ENCODE measurements at places on chromosomes 3 and 15.

GRCh38 chr15:31260646-31261265 lies 65.9 kb upstream of the KLF13 start:
- no peak for DNase-seq

DNA sequence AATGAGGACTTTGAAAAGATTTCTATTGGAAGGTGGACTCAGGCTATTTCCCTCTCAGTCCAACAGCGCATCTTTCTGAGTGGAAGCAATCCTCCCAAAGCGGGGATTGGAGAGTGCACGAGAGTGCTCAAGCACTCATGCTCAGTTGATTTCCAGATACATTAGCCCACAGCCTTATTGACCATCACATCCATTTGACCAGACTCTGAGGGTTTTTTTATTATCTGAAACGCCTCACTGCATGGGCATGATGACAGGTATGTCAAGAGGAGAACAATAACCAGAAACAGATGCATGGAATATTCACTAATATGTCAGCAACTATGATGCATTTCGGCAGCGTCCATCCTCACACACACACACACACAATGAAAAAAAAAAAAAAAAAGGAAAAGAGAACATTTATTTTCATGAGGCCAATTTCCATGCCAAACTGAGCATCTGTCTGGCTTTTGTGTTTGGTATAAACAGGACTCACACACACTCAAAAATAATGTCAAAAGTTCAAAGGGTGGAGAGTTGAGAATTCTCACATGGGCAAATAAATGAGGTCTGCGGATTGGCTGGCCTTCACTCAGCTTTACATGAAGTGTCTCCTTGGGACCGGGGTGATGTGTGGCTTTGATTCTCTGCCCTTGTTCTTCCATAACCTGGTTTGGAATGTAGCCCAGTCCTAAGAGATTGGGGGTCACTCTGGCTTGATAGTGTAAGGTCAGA lies 371.6 kb downstream of the MCTP2 start:
- no peak for DNase-seq

DNA sequence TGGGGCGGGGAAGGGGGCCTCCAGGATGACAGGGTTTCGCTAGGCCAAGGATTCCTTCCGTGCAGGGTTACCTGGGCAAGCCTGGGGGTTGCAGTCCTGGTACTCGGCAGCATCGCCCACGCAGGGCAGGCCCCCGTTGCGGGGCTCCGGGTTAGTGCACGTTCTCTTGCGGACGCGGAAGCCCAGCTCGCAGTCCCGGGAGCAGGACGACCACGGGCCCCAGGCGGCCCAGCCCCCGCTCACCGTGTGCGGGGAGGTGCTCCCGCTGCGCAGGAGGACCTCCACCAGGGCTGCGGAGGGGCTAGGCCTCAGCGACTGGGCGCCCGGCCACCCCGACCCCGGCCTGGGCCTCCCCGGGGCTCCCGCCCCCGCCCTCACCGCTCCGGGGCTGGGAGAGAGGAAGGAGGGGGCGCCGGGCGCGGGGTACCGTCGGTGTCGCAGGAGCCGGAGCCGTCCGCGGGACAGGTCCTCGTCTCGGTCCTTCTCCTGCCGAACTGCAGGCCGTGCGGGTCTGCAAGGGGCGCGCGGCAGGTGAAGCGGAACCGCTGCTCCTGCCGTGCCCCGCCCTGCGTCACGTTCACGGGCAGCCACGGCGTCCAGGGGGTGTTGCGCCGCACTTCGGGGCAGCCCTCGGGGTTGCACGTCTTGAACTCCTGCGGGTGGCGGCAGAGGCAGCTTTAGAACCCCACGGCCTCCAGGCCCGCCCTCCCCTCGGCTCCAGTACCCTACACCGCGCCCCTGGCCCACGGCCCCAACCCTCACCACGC lies 114.6 kb downstream of the SEMA5B start:
- no peak for DNase-seq

GRCh38 chr3:89405593-89405992 lies 298.2 kb downstream of the EPHA3 start:
- no peak for DNase-seq

DNA sequence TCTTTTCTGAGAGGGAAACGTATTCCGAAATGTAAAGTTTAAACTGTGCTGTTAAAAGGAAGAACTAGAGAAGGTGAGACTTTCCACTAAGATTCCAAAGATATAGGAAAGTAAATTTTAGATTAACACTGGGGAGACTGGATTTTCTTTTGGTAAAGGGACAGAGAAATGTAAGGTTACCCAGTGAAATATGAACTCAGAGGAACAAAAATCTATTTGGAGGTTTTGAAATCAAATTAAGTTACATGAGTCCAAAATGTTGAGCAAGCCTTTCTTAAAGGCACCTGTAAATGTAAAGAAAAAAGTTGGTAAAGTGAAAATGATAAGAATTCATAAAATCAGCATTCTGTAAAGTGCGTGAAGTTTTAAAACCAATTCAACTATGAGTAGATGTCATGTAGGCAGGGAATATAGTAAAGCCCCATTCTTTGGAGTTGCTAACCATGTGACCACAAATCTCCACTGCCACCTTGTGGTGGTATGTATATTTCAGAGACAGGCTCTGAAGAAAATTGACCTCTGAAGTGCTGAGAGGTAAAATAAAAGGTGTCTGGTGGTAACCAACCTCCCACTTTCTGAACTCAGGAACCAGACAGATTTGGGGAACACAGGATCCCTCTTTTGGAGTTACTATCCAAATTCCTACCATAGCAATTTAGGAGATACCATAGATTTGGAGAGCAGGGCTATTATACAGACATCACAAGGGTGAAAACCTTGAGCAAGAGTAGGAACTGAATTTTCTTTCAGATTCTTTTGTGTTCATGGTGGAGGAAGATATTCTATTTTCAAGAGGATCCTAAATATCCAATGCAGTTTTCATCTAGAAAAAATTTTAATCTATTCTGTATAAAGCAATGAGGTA lies 215.3 kb downstream of the ROBO2 start:
- DNase-seq = no peak

- DNase-seq = no peak
These were observed 10.5 kb upstream of the RPL29 start for GRCh38 chr3:52006017-52006819.

DNA sequence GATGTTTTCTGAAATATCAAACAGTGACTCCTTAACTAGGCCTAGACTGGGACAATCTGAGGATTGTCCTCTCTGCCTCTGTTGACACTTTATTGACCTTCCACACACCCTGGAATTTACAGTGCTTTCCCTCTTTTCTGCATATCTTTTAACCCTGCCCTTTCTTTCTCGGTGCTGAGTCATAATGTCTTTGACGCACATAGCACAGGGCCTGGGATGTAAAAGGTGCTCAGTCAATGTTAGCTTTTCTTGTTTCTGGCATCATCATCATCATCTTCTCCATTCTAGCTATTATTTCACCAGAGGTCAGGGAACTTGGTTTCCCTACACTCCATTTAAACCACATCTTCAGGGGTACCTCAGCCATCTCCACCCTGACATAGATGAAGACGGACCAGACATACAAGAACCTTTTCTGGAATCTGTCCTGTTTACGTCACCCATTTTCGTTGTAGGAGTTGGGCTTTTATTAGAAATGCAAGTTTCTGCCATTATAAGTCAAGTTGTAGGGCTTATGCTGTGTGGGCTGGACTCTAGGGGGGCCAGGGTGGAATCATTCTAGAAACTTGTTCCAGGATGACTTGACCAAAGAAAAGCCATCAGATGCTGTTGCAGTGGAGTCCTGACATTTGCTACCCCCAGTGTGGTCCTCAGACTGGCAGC lies 46.6 kb downstream of the ZBTB38 start:
- no peak for DNase-seq

GRCh38 chr3:132134611-132135010 lies 99.8 kb upstream of the CPNE4 start:
- no peak for DNase-seq

DNA sequence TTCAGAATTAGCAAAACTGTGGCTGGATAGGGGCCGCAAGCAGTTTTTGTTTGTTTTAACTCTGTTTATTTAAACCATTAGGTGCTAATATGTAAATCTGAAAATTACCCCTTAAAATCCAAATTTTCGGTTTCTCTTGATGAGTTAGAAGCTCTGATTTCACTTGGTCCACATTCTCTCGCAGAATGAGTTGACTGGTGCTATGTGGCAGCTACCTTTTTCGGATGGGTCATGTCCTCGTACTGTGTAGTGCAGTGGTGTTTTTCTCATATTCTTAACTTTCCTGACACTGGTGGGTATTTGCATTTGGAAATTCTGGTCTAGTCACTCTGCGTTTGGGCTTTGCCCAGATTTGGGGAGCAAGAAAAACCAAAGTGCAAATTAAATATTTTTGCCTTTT lies 87.1 kb downstream of the DIPK2A start:
- no peak for DNase-seq

DNA sequence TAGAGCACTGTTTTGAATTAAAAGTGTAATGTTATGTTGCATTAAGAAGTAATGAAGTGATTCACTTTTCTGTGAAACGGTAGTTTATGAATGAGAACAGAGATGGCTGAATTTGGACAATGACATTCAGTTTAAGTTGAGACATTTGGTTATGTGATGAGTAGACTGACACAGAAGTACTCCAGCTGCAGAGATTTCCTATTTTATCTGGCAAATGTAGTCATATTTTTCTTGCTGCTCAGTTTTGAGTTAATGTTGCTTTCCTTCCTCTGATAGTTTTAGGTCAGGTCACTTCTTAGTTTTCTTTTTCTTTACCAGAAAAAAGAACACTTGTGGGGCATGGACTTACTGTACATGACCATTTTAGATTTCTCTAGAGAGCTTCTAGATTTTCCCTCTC lies 51.2 kb downstream of the ASB7 start:
- DNase-seq = no peak

DNA sequence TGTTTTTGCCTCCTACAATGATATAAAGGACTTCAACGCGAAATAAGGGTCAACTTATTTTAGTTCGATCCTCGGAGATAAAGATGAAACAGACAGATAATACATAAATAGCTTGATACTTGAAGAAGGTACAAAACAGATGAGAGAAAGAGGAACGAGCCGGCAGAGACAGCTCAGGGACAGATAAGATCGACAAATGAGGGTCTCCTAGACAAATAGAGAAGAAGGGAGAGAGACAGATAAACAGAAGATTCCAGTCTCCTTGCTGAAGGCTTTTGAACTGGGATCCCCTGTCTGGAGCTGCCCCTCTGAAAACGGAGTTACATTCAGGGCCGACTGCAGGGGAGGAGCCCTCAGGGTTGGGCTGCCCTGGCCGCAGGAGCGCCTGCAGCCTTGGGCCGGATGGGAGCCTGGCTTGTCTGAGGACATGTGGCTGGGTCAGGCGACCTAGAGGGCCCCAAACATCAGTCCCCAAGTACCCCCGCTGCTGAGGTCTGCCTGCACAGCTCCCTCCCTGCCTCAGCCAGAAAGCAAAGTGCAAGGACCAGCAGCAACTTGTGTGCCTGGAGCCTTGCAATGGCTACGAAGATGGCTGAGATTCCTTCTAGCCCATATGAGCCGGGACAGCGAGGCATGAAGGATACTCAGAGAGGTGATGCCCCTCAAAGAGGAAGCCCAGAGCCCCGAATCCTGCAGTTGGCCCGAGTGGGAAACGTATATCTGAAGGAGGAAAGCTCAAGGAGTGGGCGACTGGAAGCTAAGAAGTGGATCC lies 926 bp upstream of the SKOR1 start:
- no peak for DNase-seq

DNA sequence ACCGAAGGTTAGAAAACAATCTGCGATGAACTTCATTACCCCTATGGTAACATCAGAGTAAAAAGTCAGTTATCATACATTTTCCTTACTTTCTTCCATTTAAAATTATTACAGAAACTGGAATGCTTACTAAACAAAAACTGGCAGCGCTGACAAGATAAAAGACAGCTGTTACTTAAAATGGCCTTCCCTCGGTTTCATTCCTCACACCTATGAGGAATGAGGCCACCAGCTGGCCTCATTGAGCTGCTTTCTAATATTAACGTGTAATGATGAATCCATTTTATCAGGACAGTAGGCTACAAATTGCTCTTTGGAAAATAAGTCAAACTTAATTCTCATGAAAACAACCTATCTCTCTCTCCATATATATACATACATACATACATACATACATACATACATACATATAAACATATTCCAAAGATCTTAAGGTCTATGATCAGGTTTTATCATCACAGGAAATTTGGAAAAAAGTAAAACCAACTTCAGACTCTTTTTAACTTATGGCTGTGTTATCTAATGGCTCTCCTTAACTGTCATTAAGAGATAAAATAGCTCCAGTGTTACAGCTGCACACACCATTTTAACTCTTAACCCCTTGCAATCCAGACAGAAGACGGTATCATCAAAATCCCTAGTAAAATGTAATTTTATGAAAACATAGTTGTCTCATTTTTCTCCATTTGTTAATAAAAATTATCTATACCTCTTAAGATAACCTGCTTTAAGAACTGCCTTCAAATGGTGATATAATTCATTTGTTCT lies 5.2 kb downstream of the CCNL1 start:
- no peak for DNase-seq

GRCh38 chr3:31634476-31634875 lies 101.8 kb downstream of the STT3B start:
- DNase-seq = no peak
